HepG2 (cell line): ENCODE measurements at places on chromosomes 13 and 19.
A peak's percentile ranks its signal among the peaks of the same experiment; 100 is the strongest.

- no peak for DNase-seq
- no peak overlapping the region for H3K27ac ChIP-seq
- H3K36me3 ChIP-seq, result no peaks in the 10 kb centered on the region
- peaks cover 35% of the 10 kb centered on the region for H3K4me1 ChIP-seq
Observed at GRCh38 chr13:44106266-44107152, 226.8 kb downstream of the LACC1 start.

- H3K27me3 ChIP-seq, result no peaks in the 10 kb centered on the region
- H3K4me3 ChIP-seq, result no peak overlapping the region
- no peak for DNase-seq
- no peaks in the 10 kb centered on the region for H3K36me3 ChIP-seq
- no peak overlapping the region for H3K27ac ChIP-seq
Observed at GRCh38 chr13:54934121-54934520, 1905.5 kb downstream of the OLFM4 start.

DNA sequence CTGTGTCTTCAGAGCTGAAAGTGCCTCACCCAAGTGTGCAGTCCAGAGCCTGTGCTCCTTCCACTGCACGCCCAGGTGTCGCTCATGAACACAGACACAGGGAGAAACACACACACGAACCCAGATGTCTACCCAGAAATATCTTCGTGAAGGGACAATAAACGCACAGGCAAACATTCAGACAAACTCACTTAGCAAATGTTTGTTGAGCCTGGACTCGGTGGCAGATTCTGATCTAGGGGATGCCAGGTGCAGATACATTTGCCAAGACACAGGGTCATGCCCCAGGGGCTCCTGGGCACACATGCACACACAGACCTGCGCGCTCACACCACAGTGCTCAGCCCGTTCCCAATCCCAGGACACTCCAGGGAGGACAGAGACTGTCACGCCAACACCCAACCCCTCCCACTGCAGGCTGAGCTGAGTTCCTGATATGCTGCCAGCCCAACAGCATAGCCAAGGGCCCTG is 31.9 kb downstream of the SCGB2B2 start:
- H3K4me3 ChIP-seq, result no peak overlapping the region
- no peak for DNase-seq
- H3K27me3 ChIP-seq, result no peaks in the 10 kb centered on the region; the same call in none of the 2 replicates

GRCh38 chr19:34430738-34431625 is 2.8 kb downstream of the UBA2 start:
- H3K27ac ChIP-seq, result no peak overlapping the region
- H3K4me1 ChIP-seq, result peaks cover 41% of the 10 kb centered on the region
- no peaks in the 10 kb centered on the region for H3K27me3 ChIP-seq
- H3K36me3 ChIP-seq, result peaks cover 42% of the 10 kb centered on the region
- H3K4me3 ChIP-seq, result peak overlapping the region; percentile 90; the same call in 1 of the 2 replicates

GRCh38 chr19:51139299-51140014 is 2.6 kb upstream of the SIGLEC7 start:
- H3K36me3 ChIP-seq, result no peaks in the 10 kb centered on the region
- peaks cover 4% of the 10 kb centered on the region for H3K27me3 ChIP-seq
- H3K4me1 ChIP-seq, result no peaks in the 10 kb centered on the region
- H3K4me3 ChIP-seq, result no peak overlapping the region
- DNase-seq, result no peak

DNA sequence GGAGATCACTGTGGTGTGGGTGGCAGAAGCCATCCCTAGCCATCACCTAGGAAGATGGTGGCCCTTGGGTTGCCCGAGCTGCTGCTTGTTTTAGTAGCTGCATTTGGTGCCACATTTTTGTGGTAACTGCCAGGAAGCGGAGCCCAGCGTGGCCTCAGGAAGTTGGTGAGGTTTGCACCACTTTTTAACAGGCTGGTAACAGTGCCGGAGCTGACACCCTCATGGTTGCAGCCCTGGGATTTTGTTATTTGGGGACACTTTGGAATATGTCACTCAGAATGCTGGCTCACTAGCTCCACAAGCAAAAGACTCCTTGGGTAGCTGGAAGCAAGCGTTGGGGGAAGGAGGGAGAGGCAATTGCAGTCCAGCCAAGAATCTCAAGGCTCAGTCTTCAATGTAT is 22.1 kb downstream of the ACTN4 start:
- peaks cover 87% of the 10 kb centered on the region for H3K4me1 ChIP-seq
- no peak overlapping the region for H3K4me3 ChIP-seq
- DNase-seq, result no peak
- peaks cover 38% of the 10 kb centered on the region for H3K36me3 ChIP-seq
- peak overlapping the region; percentile 35 for H3K27ac ChIP-seq

GRCh38 chr13:112055036-112055914 is 11.7 kb upstream of the SOX1 start:
- H3K27ac ChIP-seq, result no peak overlapping the region
- H3K27me3 ChIP-seq, result peaks cover 61% of the 10 kb centered on the region
- DNase-seq, result no peak
- no peaks in the 10 kb centered on the region for H3K4me1 ChIP-seq
- H3K36me3 ChIP-seq, result no peaks in the 10 kb centered on the region

GRCh38 chr13:113305208-113305607 is 8.2 kb downstream of the LAMP1 start:
- H3K27ac ChIP-seq, result no peak overlapping the region
- H3K4me1 ChIP-seq, result peaks cover 13% of the 10 kb centered on the region
- peaks cover 17% of the 10 kb centered on the region; the same call in 1 of the 3 replicates for H3K36me3 ChIP-seq
- no peak for DNase-seq

- H3K36me3 ChIP-seq, result no peaks in the 10 kb centered on the region
- H3K27ac ChIP-seq, result no peak overlapping the region
- DNase-seq, result no peak
- H3K4me1 ChIP-seq, result no peaks in the 10 kb centered on the region
Observed at GRCh38 chr13:77810878-77811277, 107.8 kb downstream of the EDNRB start.

- H3K4me3 ChIP-seq, result peak overlapping the region; percentile 42
- no peaks in the 10 kb centered on the region for H3K36me3 ChIP-seq
- no peaks in the 10 kb centered on the region for H3K27me3 ChIP-seq
- H3K27ac ChIP-seq, result peak overlapping the region; percentile 49
Observed at GRCh38 chr13:112943309-112944125, 25.5 kb upstream of the MCF2L start.

GRCh38 chr13:101556676-101557123 is 104.2 kb downstream of the ITGBL1 start:
- H3K27ac ChIP-seq, result no peak overlapping the region
- no peaks in the 10 kb centered on the region for H3K4me1 ChIP-seq
- no peak overlapping the region for H3K4me3 ChIP-seq
- no peak for DNase-seq
- H3K27me3 ChIP-seq, result no peaks in the 10 kb centered on the region; the same call in 1 of the 2 replicates

DNA sequence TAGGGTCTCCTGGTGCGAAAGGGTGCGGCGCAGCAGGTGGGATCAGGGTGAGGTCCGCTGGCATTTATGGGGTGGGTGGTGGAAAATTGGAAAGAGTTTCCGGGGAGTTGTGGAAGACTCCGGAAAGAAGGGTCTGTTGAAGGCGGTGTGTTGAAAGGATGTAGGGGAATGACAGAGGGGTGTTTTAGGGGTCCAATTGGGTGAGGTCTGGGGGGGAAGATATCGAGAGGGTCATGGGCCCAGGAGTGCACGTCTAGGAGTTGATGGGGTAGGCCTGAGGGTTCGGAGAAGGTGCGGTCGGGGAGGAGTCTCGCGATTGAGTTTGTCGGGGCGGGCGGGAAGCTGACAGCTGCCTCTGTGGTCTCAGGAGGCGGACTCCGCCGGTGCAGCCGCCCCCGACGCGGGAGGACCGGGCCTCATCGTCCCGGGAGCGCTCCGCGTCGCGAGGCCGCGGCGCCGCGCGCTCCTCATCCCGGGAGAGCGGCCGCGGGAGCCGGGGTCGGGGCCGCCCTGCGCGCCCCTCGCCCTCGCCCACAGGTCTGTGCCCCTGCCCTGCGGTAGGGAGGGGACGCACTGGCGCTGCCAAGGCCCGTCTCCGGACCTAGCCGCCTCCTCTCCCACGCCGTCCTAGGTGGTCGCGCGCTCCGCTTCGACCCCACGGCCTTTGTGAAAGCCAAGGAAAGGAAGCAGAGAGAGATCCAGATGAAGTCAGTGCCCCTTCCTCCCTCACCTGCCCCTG is 7.0 kb downstream of the PGLYRP1 start:
- no peak overlapping the region for H3K4me3 ChIP-seq
- no peaks in the 10 kb centered on the region for H3K27me3 ChIP-seq
- no peaks in the 10 kb centered on the region for H3K36me3 ChIP-seq
- no peaks in the 10 kb centered on the region for H3K4me1 ChIP-seq
